ENCODE measurements at places on chromosomes 1 and 21. TPM values are rescaled to one million over a fixed set of nuclear protein-coding genes. Genes with fewer than 3 reads are reported as not detected.

DNA sequence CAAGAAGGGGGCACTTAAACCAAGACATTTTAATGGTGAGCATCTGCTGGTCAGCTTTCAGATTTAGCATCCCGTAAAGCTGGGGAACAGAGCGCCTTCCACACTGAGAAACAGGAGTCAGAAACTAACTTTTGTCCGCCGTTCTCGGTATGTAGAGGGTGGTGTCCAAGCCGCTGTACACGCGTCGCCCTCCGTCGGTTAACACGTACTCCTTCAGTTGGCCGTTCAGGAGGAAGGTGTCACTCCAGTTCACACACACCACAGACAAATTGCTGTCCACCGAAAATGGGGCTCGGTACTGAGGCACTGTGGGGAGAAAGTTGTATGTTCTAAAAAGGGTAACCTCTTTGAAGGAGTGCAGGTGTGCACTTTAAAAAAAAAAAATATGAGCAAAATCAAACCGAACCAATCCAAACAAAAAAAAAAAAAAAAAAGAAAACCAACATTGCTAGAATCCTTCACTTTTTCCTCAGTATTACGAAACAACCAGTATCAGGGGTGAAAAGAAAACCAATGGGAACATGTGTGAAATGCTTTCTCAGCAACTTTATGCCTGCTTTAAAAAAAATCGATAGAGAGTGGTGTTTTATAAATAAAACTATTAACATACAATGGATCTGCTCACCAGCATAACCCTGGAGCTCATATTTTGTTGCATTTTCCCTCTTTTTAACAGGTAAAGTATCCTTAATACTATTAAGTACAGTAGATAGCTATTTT, 73.5 kb downstream of the KCTD3 start:
- ATAC-seq = no peak

Gene PLD5
- total RNA-seq = 0.77 TPM

Gene RGS16
- 10.6 TPM for total RNA-seq

- ATAC-seq = no peak
Measured at GRCh38 chr21:19771881-19772280, 1226.3 kb upstream of the NCAM2 start.

DNA sequence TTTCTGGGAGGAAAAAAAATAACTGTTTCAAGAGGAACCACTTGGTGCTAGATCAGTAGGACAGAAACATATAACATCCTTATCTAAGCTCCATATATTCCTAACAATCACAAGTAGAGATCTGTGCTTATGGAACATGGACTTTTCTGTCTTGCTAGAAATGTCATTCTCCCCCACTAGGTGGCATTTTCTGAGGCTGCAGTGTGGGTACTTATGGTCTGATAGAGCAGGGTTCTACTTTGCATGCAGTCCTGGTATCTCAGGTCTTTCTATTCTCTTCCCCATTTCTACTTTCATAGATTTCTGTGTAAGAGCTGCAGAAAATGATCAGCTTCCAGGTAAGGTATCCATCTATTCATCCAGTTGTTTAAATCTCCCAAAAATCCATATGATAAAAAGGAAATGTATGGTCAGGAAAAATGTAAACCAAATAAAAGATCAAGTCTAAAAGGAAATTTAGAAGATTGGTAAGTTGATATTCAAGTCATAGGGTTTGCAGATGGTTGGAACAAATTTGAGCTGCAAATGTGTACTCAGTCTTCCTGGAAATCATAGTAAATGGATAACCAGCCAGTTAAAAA, 1.5 kb downstream of the ZNF684 start:
- no peak for ATAC-seq

Gene BEND5
- 2.8 TPM for total RNA-seq

DNA sequence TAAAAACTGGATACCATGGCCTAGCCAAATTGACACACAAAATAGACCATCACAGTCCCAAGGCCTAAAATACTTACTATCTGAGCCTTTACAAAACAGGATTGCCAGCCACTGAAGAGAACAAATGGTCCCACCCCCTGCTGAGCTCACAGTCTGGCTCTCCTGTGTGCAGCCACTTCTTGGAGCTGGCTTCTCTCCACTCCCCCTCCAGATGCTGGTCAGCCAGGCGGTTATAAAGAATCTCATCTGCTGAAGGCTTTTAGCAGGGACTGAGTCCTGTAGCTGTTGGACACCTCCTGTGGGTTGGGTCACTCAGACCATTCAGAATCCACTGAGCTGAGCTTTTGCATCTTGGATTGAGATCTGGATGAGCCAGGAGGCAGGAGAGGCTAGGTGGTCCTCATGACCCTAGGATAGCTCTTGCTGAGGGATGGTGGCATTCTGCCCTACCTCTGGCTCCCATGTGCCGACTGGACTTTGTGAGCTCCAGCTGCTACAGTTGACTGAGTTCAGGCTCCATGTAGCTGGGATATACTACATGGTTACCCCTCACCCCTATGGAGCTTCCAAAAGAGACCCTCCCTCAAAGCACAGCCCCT, 16.1 kb downstream of the OXCT2 start:
- ATAC-seq = peak; percentile 76
